CD4-positive, alpha-beta T cell treated with Interleukin-4 for 1 hour (primary cell): ENCODE measurements at places on chromosomes 1 and 21.

- DNase-seq = no peak
Measured at GRCh38 chr1:22778862-22779520, 68.4 kb downstream of the EPHB2 start.

GRCh38 chr1:59556802-59557548, 257.8 kb upstream of the HOOK1 start:
- DNase-seq = no peak

- DNase-seq = no peak
Measured at GRCh38 chr1:177847843-177848242, 122.0 kb downstream of the SEC16B start.

- no peak for DNase-seq
Measured at GRCh38 chr21:33075128-33075527, 5.2 kb downstream of the OLIG1 start.

- DNase-seq = no peak
Measured at GRCh38 chr1:26970810-26971209, 10.5 kb upstream of the KDF1 start.

DNA sequence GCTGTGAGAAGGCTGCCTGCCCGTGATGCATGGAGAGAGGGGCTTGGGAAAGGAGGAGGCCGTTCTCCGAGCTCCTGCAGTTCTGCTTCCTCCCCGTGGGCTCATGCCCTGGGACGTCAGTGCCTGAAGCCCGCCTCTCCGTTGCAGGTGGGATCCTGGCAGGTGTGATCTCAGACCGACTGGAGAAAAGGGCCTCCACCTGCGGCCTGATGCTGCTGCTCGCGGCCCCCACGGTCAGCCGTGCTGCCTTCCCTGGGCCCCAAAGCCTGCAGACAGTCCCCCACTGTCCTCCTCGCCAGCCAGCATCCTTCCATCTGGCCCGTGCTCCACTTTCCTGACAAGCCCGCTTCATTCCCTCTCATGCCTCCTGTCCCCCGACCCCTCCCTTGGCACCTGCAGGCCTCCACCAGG, 50.9 kb downstream of the SLC37A1 start:
- no peak for DNase-seq

DNA sequence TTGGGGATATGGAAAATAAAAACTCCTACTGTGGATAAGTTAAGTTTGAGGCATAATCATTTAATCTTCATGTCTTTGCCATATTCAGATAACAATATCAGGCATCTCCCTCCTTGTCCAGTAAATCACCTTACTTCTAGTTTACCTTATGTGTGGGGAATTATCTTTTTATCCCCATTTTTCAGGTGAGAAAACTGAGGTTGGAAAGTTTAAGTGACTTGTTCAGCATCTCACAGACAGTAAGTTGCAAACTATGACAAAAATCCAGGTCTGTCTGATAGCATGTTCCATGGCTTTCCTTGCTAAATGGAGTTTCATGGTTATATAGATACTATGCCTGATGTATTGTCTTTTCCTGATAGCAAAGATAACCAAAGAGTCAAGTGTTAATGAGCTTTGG, 79.7 kb downstream of the TMEM200B start:
- DNase-seq = no peak

GRCh38 chr1:51330331-51331201, at the start of gene TTC39A:
Gene TTC39A, minus strand, starts transcription at chr1:51330562. Its CDS starts 85 bp downstream, at chr1:51330477.
- no peak for DNase-seq

- DNase-seq = no peak
Measured at GRCh38 chr1:85203573-85204171, 2.9 kb upstream of the SYDE2 start.

DNA sequence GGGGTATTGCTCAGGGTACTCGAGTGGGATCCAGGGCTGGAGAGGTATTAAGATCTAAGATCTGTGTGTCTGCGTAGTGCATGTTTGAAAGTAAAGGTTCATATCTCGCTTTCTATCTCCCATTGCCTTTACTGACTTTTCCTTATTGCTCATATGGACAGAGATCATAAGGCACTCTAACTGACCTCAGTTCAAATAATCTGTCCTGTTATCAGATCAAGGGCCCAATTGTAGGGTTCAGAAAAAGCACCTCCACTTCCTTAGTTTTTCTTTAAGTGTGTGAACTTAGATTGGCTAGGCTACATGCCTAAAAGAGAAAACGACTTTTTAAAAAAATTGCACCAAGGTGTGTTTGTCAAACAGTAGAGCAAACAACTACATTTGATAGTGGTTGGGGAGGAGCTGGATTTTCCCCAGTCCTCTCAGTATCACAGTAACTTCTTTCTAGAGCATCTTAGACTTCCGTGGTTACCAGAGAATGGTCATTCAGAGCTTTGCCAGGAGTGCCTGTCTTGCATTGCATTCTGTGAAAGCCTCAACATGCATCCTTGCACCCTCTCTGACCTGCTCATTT, 57.6 kb downstream of the LMO4 start:
- no peak for DNase-seq

GRCh38 chr1:23793018-23793781, 2.3 kb downstream of the LYPLA2 start:
- peak; percentile 49 for DNase-seq

GRCh38 chr21:37842163-37842919, 73.9 kb downstream of the KCNJ6 start:
- DNase-seq = no peak

- no peak for DNase-seq
Measured at GRCh38 chr1:246800756-246801155, 76.5 kb downstream of the SCCPDH start.
